Hematopoietic multipotent progenitor cell treated with erythropoietin and hydrocortisone succinate and interleukin-3 and kit ligand, for 15 days (in vitro differentiated cells): ENCODE measurements at places on chromosomes 1 and 21.

GRCh38 chr1:225477296-225477911 is 49.6 kb upstream of the LBR start:
- DNase-seq = no peak

GRCh38 chr21:43953021-43953420 is 59.1 kb upstream of the TRAPPC10 start:
- no peak for DNase-seq

GRCh38 chr21:34974162-34974981 is 74.7 kb downstream of the RUNX1 start:
- no peak for DNase-seq

DNA sequence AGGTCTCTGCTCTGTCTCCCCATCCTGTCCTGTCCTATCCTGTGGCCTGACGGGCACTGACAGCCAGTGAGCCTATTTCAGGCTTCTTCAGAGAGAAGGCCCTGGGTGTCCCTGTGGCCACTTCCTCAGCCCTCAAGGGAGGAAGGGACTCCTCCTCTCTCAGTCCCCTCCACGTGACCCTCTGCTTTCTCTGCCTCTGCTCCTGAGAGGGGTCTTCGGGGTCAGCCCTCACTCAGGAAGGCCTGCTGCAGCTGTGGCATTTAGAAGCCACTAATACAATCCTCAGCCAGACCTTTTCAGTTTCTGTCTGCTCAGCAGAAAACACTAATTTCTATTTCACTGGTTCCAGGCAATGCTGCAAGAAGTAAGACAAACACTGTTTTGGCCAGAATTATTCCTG is 43.6 kb upstream of the ETV3 start:
- DNase-seq = no peak

GRCh38 chr1:160124705-160125478 is 9.3 kb downstream of the ATP1A2 start:
- no peak for DNase-seq

GRCh38 chr21:36728371-36729111 is 29.6 kb downstream of the SIM2 start:
- no peak for DNase-seq

DNA sequence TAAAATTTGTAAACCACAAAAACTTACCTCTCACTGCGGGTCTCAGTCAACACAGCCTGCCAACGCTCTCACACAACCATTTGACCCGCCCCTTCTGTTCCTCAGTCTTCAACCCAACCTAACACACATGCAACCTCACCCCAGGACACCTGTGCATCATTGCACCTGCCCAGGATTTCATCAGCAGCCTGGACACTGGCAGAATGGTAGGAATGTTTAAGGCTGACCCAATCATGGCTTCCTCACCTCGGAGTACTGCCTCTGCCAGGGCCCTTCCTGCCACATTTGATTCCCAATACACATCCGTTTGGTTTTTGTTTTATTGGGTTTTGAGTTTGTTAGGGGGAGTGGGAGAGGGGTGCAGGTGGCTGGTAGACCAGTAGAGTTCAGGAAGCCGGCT is 40.7 kb downstream of the TOMM20 start:
- DNase-seq = no peak

DNA sequence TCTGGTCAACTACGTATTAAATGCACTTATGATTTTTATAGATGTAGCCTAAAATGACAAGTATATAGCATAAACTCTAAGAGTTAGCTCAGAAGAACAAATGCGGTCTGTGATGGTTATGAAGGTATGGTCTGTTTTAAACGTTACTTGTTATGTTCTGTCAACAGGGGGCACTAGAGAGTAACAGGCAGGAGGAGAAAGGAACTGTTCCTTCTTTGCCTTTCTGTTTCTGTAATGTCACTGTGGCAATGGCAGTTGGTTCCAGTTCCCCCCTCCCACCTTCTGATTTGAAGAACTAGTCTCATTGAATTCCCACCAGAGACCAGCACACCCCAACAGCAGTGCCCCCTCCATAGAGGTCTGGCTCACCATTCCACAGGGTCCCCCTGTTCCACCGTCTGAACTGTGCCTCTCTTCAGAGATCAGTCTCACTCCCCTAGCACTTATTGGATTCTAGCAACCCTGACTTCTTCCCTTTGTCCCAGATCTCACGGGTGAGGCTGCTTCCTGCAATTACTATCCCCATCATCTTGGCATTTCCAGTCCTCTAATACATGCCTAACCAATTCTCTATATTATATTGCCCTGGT is 14.0 kb downstream of the KRTAP24-1 start:
- no peak for DNase-seq

- DNase-seq = no peak
Measured at GRCh38 chr1:203789966-203790365, 5.5 kb upstream of the ZBED6 start.

DNA sequence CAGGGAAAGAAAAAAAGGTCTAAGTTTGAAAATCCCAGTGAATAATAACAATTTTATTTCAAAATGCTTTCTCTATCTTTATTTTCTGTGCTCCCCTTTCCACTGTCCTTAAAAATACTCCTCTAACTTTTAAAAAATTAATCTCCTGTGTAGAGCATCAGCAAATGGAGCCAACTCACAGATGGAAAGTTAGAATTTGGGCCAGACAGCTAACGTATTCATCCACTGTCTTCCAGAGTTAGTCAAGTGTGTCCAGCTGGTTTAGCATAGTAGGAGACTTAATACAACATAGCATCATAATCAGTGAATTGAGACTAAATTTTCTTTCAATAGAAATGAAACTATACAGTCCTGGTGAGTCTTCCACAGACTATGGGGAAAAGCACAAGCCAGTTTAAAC is 419.0 kb upstream of the LRRC7 start:
- no peak for DNase-seq
